ENCODE measurements at places on chromosomes 16 and 17. TPM values are rescaled to one million over a fixed set of nuclear protein-coding genes. Genes with fewer than 3 reads are reported as not detected.

The SMIM22 gene
- not detected for total RNA-seq

DNA sequence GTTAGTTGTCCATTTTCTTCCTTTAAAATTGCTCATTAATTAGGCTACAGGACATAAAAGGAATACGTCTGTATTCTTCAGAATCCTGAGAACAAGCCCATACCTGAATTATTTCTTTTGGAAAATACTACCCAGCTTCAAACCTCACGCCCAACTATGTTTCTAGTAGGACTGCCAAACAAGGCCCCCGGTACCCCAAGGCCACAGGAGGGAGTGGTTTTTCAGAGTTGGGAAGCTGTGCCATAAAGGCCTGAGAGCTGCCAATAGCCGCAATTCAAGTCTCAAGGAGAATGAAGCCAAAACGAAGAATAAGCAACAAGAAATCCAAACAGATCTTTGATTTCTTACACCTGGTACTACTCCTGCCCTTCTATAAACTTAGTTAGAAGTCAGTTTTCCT lies 48.3 kb downstream of the UBE2G1 start:
- H3K4me1 ChIP-seq: peaks cover 2% of the 10 kb centered on the region
- DNase-seq: no peak
- H3K36me3 ChIP-seq: no peaks in the 10 kb centered on the region
- no peaks in the 10 kb centered on the region for H3K27me3 ChIP-seq

GRCh38 chr17:76027159-76027839 lies at the start of gene EVPL:
Gene EVPL (minus strand): TSS chr17:76027306. CDS start chr17:76027198, 108 bp downstream.
- no peaks in the 10 kb centered on the region for H3K36me3 ChIP-seq
- H3K27me3 ChIP-seq: no peaks in the 10 kb centered on the region
- peaks cover 9% of the 10 kb centered on the region for H3K4me1 ChIP-seq
- H3K27ac ChIP-seq: no peak within 1 kb of the TSS

The CMTM4 gene
- 8.5 TPM for total RNA-seq

The GRB7 gene
- total RNA-seq: not detected

The GIT1 gene
- 82.0 TPM for total RNA-seq

GRCh38 chr17:35051579-35052240 lies 11.8 kb downstream of the RFFL start:
- H3K4me1 ChIP-seq: peaks cover 18% of the 10 kb centered on the region
- no peak overlapping the region for H3K4me3 ChIP-seq
- no peak overlapping the region for H3K27ac ChIP-seq
- H3K36me3 ChIP-seq: no peaks in the 10 kb centered on the region
- H3K27me3 ChIP-seq: no peaks in the 10 kb centered on the region
- peak; percentile 65 for DNase-seq

DNA sequence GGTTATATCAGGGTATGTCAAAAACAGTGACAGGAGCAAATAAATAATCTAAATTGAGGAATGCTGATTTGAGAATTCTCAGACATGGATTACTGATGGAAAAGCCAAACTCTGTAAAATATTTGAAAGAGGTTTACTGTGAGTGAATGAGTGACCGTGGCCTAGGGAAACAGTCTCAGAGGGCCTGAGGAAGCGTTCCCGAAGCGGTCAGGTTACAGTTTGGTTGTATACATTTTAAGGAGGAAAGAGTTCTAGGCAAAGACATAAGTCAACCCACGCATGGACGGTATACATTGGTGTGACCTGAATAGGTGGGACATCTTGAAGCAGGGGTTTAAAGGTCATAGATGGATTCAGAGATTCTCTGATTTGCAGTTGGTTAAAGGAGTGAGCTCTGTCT lies 771.7 kb downstream of the KCNJ18 start:
- no peak for DNase-seq
- no peak overlapping the region for H3K4me3 ChIP-seq
- no peak overlapping the region for H3K27ac ChIP-seq
- H3K27me3 ChIP-seq: no peaks in the 10 kb centered on the region
- no peaks in the 10 kb centered on the region for H3K4me1 ChIP-seq

GRCh38 chr17:77382966-77383612 lies 242.3 kb downstream of the SEC14L1 start:
- H3K36me3 ChIP-seq: no peaks in the 10 kb centered on the region
- H3K27ac ChIP-seq: no peak overlapping the region
- DNase-seq: no peak
- H3K27me3 ChIP-seq: no peaks in the 10 kb centered on the region
- H3K4me1 ChIP-seq: peaks cover 21% of the 10 kb centered on the region

The CMTM2 gene
- not detected for total RNA-seq

The CBX2 gene
- total RNA-seq: 20.0 TPM

DNA sequence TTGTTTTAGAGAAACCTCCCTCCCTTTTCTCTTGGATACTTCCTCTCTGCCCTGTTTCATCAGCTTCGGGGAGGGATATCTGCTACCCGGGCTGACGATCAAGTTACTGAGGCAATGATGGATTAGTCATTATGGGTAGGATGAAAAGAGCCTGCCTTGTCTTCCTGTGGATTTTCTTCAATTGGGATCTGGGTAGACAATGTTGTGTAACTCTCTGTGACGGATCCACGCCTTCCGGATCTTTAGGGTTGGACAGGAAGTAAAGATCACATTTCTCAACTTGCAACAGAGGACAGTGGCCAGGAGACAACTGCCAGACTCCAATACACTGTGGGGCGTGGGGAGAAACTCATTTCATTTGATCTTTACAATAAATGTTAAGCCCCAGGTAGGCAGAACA lies 11.3 kb upstream of the CHST6 start:
- H3K27me3 ChIP-seq: no peaks in the 10 kb centered on the region
- no peak for DNase-seq
- H3K4me3 ChIP-seq: no peak overlapping the region
- no peaks in the 10 kb centered on the region for H3K36me3 ChIP-seq
- H3K27ac ChIP-seq: no peak overlapping the region
- H3K4me1 ChIP-seq: peaks cover 6% of the 10 kb centered on the region

- peak; percentile 11 for DNase-seq
- no peaks in the 10 kb centered on the region for H3K36me3 ChIP-seq
- peaks cover 57% of the 10 kb centered on the region for H3K27me3 ChIP-seq
- H3K4me3 ChIP-seq: no peak overlapping the region
Measured at GRCh38 chr17:49994085-49995054, 654 bp downstream of the DLX3 start.

GRCh38 chr17:871751-872519 lies 89.8 kb downstream of the MRM3 start:
- no peak for DNase-seq
- no peak overlapping the region for H3K27ac ChIP-seq
- no peak overlapping the region for H3K4me3 ChIP-seq

The DRC3 gene
- total RNA-seq: 1.6 TPM

DNA sequence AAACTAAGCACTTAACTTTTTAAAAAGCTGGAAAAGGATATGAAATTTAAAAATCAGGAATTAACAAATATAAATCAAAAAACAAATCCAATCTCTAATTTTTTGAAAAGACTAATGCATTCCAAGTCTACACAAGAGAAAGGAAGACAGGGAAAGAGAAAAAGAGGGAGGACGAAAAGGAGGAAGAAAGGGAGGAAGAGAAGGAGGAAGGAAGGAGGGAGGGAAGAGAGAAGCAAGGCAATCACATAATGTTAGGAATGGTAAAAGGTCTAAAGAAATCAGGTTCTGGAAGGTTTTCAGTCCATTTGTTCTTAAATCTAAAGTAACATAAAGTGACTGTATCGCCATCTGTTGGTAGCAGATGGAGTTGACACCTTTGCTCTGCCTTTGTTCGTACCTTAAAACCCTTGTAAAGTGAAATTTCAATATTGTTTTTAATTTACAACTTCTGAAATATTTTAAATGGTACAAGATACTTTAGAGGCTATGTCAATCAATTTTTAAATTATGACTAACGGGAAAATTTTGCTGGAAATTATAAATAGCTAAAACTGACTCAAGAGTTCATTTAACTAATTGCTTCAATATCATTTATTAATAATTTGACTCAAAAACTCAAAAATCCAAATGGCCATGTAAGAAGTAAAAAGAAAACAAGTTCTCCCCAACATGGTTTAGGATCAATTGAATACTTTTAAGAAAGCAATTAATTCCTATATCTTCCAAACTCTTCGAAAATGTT lies 20.4 kb upstream of the CDYL2 start:
- H3K36me3 ChIP-seq: no peaks in the 10 kb centered on the region
- peak; percentile 79 for DNase-seq
- H3K4me3 ChIP-seq: no peak overlapping the region
- H3K4me1 ChIP-seq: no peaks in the 10 kb centered on the region
- no peaks in the 10 kb centered on the region for H3K27me3 ChIP-seq

- no peaks in the 10 kb centered on the region for H3K27me3 ChIP-seq
- H3K4me3 ChIP-seq: no peak overlapping the region
- no peaks in the 10 kb centered on the region for H3K4me1 ChIP-seq
- H3K36me3 ChIP-seq: no peaks in the 10 kb centered on the region
- H3K27ac ChIP-seq: no peak overlapping the region
- DNase-seq: no peak
Measured at GRCh38 chr16:26905336-26905735, 161.4 kb upstream of the C16orf82 start.

- no peaks in the 10 kb centered on the region for H3K4me1 ChIP-seq
- H3K27me3 ChIP-seq: no peaks in the 10 kb centered on the region
- DNase-seq: no peak
- no peaks in the 10 kb centered on the region for H3K36me3 ChIP-seq
Measured at GRCh38 chr16:26697807-26698206, 368.9 kb upstream of the C16orf82 start.

- no peaks in the 10 kb centered on the region for H3K36me3 ChIP-seq
- H3K27me3 ChIP-seq: peaks cover 43% of the 10 kb centered on the region
- no peaks in the 10 kb centered on the region for H3K4me1 ChIP-seq
- no peak for DNase-seq
- no peak overlapping the region for H3K4me3 ChIP-seq
- H3K27ac ChIP-seq: no peak overlapping the region
Measured at GRCh38 chr17:40526668-40527067, 25.2 kb upstream of the TNS4 start.

DNA sequence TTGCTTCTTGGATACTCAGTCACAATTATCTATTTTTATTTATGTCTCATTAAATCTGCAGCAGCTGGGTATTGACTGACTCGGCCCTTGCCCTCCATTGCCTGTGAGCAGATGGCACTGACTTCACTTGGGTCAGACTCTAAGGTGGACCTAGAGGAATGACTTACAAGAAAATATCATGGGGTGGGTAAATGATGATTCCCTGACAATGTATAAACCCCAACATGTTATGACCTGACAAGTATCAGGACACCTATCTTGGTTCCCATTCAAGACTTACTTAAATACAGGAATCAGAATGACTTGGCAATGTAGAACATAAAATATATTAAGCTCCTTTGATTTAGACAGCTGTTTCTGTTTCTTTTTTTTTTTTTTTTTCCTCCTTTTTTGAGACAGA lies 953.5 kb downstream of the CDH11 start:
- H3K27ac ChIP-seq: no peak overlapping the region
- no peaks in the 10 kb centered on the region for H3K36me3 ChIP-seq
- H3K27me3 ChIP-seq: no peaks in the 10 kb centered on the region

DNA sequence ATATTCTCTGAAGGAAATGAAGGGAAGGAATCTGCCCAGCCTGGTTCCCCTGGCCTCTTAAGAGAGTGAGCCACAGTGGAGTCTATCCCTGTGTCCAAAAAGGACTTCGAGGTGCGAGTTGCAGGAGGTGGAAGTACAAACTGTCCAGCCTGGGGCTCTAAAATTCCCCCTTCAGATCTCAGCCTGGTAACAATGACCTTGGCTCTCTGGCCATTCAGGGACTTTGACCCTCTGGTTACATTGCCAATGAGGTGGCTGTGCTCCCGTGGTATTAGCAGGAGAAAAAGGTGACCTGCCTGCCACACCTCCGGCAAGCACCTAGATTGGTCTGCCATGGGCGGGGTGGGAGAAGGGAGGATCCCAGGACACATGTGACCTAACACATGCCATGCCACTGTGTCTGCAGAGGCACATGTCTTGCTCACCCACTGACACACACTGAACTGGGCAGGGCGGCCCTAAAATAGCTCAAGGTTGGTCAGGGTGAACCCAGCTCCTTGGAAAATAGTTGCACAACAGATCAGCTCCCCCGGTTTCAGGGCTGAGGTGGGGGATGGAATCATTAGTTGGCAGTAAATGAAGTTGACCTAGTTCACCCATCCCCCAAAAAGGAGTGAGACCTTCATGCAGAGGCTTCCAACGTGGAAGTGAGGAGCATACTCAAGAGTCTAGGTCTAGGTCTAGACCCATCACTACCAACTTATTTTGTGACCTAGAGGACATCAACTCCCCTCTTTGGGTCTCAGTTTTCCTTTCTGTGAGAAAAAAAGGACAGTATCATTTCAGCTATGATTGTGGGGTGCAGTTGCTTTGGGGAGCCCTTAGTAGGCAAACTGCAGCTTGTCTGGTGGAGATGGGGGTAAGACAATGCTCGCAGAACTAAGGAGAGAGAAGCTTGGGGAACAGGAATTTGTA lies 2.2 kb downstream of the NR1D1 start:
- H3K36me3 ChIP-seq: peaks cover 25% of the 10 kb centered on the region
- H3K4me1 ChIP-seq: peaks cover 38% of the 10 kb centered on the region
- H3K27me3 ChIP-seq: no peaks in the 10 kb centered on the region

- no peak overlapping the region for H3K27ac ChIP-seq
- no peaks in the 10 kb centered on the region for H3K36me3 ChIP-seq
- DNase-seq: no peak
- H3K27me3 ChIP-seq: no peaks in the 10 kb centered on the region
- H3K4me1 ChIP-seq: peaks cover 11% of the 10 kb centered on the region
Measured at GRCh38 chr16:81875461-81875860, 96.4 kb downstream of the PLCG2 start.

DNA sequence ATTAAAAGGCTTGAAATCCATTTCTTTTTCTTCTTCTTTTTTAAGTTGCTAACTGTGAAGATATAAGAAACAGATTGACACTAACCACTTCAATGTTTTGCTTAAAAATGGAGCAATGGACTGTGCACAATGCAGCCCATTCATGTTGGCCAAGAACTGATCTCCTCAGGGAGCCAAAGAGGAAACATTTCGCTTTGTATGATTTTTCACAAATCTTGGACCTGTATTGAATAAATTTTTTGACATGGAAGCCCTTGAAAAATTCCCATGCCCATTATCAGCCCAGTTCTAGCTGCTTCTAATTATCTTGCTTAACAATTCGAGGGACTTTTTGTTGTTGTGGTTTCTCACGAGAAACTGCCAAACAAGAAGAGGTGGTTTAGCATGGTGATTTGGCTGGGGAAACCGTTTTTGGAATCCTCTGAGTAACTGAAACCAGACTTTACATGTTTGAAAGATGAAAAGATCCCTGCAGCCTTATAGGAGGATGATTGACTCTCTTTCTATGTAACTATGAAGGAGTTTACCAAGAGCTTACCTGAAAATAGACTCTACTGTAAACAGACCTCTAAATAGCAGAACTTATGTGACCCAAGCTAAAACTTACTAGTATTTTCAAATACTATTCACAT lies 1389.4 kb upstream of the GOT2 start:
- no peaks in the 10 kb centered on the region for H3K27me3 ChIP-seq
- no peak overlapping the region for H3K27ac ChIP-seq
- H3K36me3 ChIP-seq: no peaks in the 10 kb centered on the region
- no peak for DNase-seq
- H3K4me1 ChIP-seq: no peaks in the 10 kb centered on the region

The HEATR9 gene
- not detected for total RNA-seq

Data from endothelial cell of umbilical vein (primary cell).